ENCODE measurements at places on chromosomes 7 and 10. TPM values are rescaled to one million over a fixed set of nuclear protein-coding genes. Genes with fewer than 3 reads are reported as not detected.

Gene BMS1
- total RNA-seq, result 28.1 TPM

Gene SPOCK2
- total RNA-seq, result 0.28 TPM

Gene UNCX
- total RNA-seq, result not detected

Gene TSPAN12
- total RNA-seq, result 10.7 TPM

Gene CLDN15
- total RNA-seq, result 2.3 TPM

Gene APBB1IP
- total RNA-seq, result not detected

Gene MYH16
- total RNA-seq, result 0.38 TPM

Gene CTTNBP2
- total RNA-seq, result not detected

Gene SPDYE16
- total RNA-seq, result not detected

Gene ZNF488
- total RNA-seq, result 0.09 TPM
